ENCODE measurements at places on chromosomes 2 and 18.

- DNase-seq: no peak
Measured at GRCh38 chr2:73386342-73386868, 769 bp downstream of the ALMS1 start.

GRCh38 chr2:160371251-160372009, 122.2 kb downstream of the RBMS1 start:
- no peak for DNase-seq

GRCh38 chr2:200763422-200763821, 48.3 kb upstream of the BZW1 start:
- DNase-seq: no peak

DNA sequence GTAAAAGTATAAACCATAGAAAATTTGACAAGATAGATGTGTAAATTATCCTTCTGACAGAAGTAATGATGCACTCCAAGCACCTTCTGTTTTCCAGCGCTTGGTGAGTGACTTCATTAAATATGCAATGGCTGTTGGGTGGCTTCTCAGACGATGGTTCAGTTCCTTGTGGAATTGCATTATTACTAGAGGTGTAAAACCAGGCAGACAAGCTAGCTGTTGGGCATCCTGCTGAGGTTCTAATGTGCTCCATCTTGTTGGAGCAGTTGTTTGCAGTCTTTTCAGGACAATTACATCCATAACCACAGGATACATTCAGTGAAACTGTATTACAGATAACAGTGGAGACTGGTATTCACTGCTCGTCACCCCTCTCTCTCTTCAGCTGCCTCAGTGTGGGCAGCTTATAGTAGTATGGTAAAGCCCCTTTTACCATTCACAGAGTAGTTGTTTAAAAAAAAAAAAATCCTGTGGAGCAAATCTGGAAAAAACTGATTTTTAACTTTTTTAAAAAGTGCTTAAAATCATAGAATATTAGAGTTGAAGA, 143.5 kb downstream of the AGPS start:
- no peak for DNase-seq

DNA sequence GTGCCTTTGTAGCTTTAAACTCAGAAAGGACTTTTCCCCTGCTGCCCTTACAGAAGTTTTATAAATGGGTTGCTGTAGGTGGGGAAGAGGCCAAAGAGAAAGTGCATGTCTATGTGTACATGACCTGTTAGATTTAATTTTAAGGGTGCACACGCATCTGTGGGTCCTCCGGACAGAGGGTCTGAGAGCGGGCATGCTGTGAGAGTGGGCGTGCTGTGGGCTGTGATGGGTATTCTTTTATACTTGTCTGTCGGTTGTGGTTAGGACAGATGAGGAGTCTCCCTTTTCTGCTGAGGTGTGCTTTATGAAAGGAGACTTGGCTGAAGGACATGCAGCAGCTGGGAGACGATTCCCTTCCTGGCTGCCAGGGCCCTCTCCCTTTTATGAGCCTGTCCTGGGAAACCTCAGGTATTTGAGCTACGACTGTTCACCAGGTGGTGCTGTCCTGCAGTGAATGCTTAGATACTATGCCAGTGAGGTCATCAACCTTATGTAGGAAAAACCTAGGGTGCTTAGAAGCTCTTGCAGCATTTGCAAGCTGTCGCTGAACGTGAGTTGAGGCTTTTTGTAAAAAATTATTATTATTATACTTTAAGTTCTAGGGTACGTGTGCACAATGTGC, 67.5 kb downstream of the TANC1 start:
- no peak for DNase-seq

- DNase-seq: no peak
Measured at GRCh38 chr18:11565716-11566115, 43.7 kb upstream of the SLC35G4 start.

DNA sequence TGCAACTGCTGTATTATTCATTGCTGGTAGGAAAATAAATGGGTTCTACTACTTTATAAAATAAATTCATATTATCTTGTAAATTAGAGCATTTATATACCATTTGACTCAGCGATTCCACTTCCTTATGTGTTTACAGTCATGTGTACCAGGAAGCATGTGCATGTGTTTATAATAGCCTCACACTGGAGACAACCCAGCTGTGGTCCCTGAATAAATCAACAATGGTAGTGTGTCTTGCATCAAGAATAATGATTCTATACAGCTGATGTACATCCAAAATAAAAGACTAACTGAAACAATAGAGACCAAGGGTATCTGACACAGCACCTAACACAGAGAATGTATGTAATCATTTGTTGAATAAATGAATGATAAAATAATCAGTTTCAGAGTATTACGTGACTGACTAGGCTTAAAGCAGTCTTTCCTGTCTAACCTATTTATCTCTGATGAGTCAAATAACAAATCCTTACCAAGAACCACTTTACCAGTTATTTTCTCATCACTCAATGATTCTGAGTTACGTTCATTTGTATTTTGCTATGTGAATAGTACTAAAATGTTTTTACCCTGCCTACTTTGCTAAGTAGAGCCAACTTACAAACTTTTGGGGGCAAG, 216.8 kb downstream of the UBE2E3 start:
- DNase-seq: no peak

GRCh38 chr18:55416791-55417190, 171.2 kb downstream of the TCF4 start:
- no peak for DNase-seq

- no peak for DNase-seq
Measured at GRCh38 chr18:48815179-48815515, 135.6 kb downstream of the SMAD7 start.

Data from stimulated activated CD8-positive, alpha-beta memory T cell treated with anti-CD3 and anti-CD28 coated beads, Interleukin-12 subunit alpha, Interleukin-12 subunit beta, amount 100 ng/mL, for 4 hours (primary cell).